ENCODE measurements at places on chromosomes 16 and 17.
A peak's percentile ranks its signal among the peaks of the same experiment; 100 is the strongest.

- DNase-seq: no peak
Observed at GRCh38 chr17:77167472-77168306, 26.9 kb downstream of the SEC14L1 start.

- no peak for DNase-seq
Observed at GRCh38 chr17:53979991-53980390, 157.3 kb downstream of the KIF2B start.

- no peak for DNase-seq
Observed at GRCh38 chr17:81294512-81295030, 536 bp downstream of the SLC38A10 start.

- no peak for DNase-seq
Observed at GRCh38 chr17:46994993-46995392, 15.9 kb upstream of the RPRML start.

- DNase-seq: no peak
Observed at GRCh38 chr16:83046664-83047063, 419.9 kb downstream of the CDH13 start.

DNA sequence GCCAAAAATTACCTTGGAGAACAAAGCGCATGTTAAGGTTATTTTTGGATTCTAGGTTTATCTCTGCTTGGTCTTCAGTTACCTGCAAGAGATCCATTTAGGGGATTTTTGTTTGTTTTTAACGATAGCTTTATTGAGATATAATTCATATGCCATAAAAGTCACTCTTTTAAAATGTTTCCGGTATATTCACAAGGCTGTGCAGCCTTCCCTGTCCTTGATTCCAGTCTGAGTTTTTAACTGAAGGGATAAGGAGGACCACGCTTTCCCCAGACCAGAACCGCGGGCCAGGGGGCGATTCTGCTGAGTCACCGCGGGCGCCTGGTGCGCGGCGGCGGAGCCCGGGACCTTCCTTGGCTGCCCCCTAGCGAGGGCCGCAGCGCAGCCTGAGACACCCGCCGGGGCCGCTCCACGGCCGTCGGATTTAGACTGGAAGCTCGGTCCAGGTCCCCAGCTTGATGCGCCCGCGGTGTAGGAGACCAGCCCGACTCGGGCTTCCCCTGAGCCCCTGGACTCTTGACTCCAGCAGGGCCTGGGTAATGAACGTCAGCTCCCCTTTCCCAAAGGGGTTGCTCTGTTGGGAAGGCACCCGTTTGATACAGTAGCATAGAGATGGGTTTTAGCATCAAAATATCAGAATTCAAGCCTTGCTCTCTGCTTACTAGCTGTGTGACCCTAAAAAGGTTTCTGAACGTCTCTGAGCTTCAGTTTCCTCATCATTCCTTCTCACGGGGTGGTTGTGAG is 50.0 kb upstream of the STH start:
- peak; percentile 84 for DNase-seq

DNA sequence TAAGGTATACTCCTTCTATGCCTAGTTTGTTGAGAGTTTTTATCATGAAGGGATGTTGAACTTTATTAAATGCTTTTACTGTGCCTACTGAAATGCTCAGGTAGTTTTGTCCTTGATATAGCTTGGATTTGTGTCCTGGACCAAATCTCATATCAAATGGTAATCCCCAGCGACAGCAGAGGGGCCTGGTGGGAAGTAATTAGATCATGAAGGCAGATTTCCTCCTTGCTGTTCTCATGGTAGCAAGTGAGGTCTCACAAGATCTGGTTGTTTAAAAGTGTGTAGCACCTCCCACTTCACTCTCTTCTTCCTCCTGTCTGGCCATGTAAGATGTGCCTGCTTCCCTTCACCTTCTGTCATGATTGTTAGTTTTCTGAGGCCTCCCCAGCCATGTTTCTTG is 78.2 kb downstream of the KIF2B start:
- no peak for DNase-seq

DNA sequence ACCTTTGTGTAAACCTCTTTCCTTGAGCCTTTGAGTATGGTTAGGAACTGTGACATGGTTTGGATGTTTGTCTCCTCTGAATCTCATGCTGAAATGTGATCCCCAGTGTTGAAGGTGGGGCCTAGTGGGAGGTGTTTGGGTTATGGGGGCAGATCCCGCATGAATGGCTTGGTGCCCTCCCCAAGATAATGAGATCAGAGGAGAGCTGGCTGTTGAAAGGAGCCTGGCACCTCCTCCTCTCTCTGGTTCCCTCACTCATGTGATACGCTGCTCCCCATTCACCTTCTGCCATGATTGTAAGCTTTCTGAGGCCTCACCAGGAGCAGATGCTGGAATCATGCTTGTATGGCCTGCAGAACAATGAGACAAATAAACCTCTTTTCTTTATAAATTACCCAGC is 1110.2 kb downstream of the CDH11 start:
- no peak for DNase-seq

DNA sequence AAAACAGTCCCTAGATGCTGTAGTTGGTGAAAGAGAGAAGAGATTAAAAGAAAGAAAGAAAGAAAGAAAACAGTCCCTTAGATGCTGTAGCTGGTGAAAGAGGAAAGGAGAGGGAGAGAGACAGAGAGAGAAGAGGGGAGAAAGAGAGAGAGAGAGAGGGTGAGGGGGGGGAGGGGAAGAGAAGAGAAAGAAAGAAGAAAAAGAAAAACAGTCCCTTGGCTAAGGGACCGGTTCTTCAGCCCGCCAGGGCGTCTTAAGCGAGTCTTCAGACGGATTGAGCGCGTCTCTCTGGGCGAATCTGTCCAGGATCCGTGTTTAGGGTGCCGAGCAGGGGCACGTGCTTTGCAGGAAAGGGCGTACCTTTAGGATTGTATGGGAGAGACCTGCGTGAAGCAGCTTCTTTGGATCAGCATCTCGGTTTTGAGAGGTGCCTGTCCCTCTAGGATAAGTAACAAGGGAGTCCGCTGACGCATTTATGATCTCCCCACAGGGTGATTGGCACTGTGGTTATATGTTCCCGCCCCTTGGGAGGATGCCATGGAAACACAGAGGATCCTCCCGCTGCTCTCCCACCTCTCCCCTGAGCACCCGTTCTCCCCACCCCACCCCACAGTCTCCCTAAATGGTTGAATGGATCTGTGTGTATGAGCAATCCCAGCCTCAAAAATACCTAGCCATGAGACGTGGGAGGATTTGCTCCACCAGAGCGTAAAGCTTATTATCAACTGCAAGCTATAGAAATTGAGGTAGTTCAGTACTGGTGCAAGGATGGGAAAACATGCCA is 16.7 kb downstream of the GNGT2 start:
- no peak for DNase-seq

GRCh38 chr16:12210925-12211869 is 234.7 kb downstream of the SNX29 start:
- DNase-seq: no peak

- no peak for DNase-seq
Observed at GRCh38 chr16:56828647-56829046, 36.4 kb upstream of the SLC12A3 start.

- no peak for DNase-seq
Observed at GRCh38 chr17:54971147-54971546, 2.6 kb downstream of the STXBP4 start.

GRCh38 chr17:67562005-67562404 is 155.7 kb upstream of the NOL11 start:
- no peak for DNase-seq
